NCI-H748 treated with DMSO at 0.1 percent for 48 hours (cell line): ENCODE measurements at places on chromosomes 2 and 18.

GRCh38 chr2:197514754-197515153 is 1.1 kb upstream of the MOB4 start:
- DNase-seq = peak; percentile 33

DNA sequence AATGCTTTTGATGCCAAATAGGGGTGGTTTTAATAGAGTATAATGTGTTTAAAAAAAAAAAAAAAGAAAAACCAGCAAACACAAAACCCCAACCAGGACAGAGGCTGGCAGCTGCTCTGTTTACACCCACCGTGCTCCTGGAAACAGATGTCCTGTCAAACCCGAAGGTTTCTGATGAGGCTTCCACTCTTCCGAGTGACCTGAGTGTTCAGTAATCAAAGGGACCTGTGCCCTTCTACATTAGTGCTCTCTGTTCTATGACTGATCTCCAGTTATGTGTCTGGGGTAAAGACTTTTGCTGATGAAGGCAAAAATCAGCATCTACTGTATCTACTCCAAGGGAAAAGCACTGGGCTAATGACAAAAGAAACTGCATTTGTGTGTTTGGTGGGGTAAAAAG is 3.5 kb upstream of the KLHL29 start:
- DNase-seq = no peak

- DNase-seq = no peak
These were observed 52.5 kb downstream of the KCNE4 start for GRCh38 chr2:223104336-223105132.

- no peak for DNase-seq
These were observed 1515.6 kb upstream of the NXPH2 start for GRCh38 chr2:140295767-140296166.

GRCh38 chr2:191965733-191966132 is 118.8 kb upstream of the CAVIN2 start:
- no peak for DNase-seq

DNA sequence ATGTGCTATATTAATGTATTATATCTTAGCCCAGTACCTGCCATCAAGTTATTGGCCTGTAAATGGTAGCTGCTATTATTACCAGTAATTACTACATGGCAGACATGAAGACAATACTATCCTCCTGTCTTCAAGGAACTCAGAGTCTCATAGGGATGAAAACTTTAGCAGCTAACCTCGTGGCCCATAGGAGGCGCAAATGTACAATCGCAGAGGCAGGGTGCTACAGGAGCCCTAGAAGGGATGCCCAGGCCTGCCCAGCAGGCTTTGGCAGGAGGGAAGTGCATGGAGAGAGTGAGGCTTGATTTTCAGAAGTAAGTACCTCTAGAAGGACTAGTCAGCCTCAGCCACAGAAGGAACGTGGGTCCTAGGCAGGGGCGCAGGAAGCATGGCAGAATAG is 44.7 kb upstream of the KIDINS220 start:
- DNase-seq = no peak
